Neural progenitor cell (in vitro differentiated cells): ENCODE measurements at places on chromosomes 1 and 21. TPM values are rescaled to one million over a fixed set of nuclear protein-coding genes. Genes with fewer than 3 reads are reported as not detected.

Gene DIPK1A
- total RNA-seq: 3.6 and 3.8 TPM in 2 replicates

Gene LCK
- 0.32 and 0.77 TPM in 2 replicates for total RNA-seq

Gene FLG2
- total RNA-seq: not detected in 2 replicates

- no peak for DNase-seq
These were observed 95.9 kb upstream of the DPH5 start for GRCh38 chr1:101121504-101121903.

GRCh38 chr1:14350197-14350596 lies 248.3 kb upstream of the KAZN start:
- DNase-seq: no peak

GRCh38 chr1:67626090-67626860 lies 58.7 kb upstream of the GADD45A start:
- no peak for DNase-seq

DNA sequence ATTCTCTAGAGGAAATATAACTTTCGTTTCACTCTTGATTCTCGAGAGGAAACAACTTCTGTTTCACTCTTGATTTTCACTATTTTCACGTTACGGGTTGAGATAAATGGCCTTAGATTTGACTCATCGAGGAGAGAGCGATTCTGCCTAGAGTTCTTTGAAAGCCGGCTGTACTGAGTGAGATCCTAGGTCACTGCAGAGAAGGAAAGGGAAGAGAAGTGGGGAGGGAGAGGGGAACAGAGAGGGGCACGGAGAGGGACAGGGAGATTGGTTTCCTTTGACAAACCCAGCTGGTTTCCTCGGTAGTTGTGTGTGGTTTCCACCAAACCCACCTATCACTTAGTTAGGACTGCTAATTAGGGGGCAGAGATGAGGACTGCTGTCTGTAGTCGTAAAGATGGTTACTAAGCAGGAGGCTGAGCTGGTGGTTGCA lies 21.6 kb upstream of the GPR137B start:
- DNase-seq: no peak

- DNase-seq: no peak
These were observed 1.5 kb downstream of the LSS start for GRCh38 chr21:46226920-46227599.

DNA sequence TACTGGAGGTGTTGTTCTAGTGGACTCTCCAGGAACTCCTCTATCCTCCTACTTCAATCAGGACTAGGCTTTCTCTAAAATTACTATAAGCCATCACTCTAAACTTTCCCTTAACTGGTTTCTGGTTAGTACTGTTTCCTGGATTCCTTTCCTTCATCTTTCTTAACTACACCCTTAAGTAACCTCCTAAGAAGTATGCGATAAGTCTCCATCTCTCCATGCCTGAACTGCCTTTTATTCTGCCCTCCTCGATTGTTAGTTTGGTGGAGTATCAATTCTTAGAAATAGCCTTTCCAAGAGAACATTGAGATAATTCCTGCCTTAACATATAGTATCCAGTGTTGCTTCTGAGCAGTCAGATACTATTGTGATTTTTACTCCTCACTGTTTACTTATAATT lies 162.9 kb upstream of the PDE4B start:
- DNase-seq: no peak

Gene C1orf35
- total RNA-seq: 11.8 and 19.7 TPM in 2 replicates

DNA sequence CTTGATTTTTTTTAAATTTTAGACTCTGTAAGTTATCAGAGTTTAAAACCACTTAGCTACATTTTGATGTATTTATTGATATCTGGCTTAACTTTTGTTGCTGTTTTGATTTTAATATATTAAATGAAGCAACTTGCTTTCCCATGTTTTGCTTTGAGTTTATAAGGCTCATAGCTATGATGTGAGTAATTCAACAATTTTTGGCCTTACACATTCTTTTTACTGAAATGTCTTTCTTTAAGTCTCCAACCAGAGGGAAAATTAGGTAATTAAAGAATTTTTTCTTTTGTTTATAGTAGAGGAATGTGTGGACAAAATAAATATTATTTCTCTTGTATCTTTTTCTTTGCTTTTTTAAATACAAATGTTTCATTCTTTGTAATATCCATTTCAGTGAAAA lies 258.3 kb upstream of the ADAMTS5 start:
- no peak for DNase-seq

GRCh38 chr1:216881695-216882094 lies 158.5 kb upstream of the ESRRG start:
- no peak for DNase-seq

- no peak for DNase-seq
These were observed 80.6 kb downstream of the CENPF start for GRCh38 chr1:214683621-214684020.

DNA sequence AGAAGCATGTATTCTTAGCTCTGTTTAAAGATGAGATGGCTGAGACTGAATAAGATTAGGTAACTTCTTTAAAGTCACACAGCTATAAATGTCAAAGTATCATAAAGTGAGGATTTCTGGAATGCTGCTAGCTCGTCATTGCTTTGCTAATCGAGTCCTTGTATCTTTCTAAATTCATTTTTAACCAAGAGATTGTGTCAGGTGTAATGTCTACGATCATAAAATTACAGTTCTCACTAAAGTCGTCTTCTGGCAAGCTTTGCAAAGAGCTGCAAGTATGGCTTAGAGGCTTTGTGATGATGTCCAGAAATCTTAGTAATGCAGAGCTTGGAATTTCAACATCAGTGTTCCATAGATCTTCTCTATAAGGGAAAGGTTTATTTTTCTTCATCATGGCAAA lies 569.8 kb downstream of the LMO4 start:
- DNase-seq: no peak

Gene PLPP3
- total RNA-seq: 28.5 and 32.8 TPM in 2 replicates

DNA sequence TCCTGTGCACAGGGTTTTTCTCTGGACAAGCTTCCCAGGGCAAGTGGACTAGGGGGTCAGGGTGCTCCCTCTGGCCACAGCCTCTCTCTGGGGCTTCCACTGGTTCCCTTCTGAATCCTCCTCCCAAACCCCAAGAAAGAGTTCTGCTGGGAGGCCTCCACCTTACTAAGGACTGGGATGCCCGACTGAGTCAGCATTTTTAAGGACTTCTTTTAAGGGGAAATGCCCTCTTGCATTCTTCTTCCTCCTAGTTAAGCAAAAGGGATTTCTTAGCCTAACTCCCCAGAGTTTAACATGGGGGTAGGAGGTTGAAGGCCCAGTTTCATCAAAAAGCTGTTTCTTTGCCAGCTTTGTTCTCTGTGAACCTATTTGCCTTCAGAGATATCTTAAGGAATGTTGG lies 99.7 kb upstream of the KRTAP19-8 start:
- DNase-seq: no peak

DNA sequence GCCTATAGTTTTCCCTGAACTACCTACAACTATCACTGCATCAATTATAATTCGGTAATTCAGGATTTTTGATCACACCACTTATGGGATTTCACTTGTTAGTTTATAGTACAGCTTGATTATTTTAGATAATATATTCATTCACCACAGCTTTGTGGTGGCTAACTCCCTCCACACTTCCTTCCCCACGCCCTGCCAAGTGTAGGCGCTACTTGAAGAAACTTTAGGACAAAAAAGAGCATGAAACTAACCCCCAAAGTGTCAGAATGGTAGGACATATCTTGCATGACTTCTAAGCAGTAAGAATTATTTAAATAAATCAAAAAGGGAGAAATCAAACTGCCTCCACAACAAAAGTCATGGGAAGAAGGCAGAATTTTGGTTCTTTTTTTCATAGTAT lies 70.1 kb downstream of the LHX9 start:
- DNase-seq: no peak

- DNase-seq: no peak
These were observed 81.1 kb downstream of the DSCAM start for GRCh38 chr21:40765811-40766210.

GRCh38 chr1:218850367-218850766 lies 323.3 kb upstream of the LYPLAL1 start:
- DNase-seq: no peak

- DNase-seq: no peak
These were observed 54.4 kb downstream of the KCNAB2 start for GRCh38 chr1:6099787-6100765.

Gene IGSF9
- total RNA-seq: 3.3 and 9.1 TPM in 2 replicates

GRCh38 chr1:246081138-246081702 lies 425.9 kb downstream of the SMYD3 start:
- DNase-seq: no peak

DNA sequence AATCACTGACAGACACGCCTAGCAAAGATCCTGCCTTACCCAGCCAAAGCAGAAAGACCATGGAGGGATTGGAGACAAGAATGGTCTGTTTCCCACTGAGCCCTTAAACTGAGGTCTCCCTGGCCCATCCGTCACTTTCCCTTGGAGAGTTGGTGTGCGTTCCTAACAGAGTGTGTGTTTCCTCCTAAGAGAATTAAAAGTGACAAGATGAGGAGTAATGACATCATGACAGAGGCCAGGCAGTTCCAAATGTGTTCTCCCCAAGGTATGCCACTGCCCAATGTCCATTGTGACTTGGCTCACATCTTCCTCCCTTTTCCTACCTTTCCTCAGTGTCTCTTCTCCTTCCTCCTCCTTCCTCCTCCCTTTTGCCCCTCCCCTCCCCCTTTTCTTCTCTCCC lies 295.7 kb downstream of the SIPA1L2 start:
- no peak for DNase-seq

GRCh38 chr1:41880261-41880660 lies 38.5 kb downstream of the HIVEP3 start:
- no peak for DNase-seq

- DNase-seq: no peak
These were observed 48.0 kb upstream of the COG2 start for GRCh38 chr1:230594214-230594773.

Gene KCNE2
- 0.19 TPM in 1 of 2 replicates, not detected in the other for total RNA-seq

Gene IFI44
- total RNA-seq: not detected in 2 replicates

Gene MX2
- 2.2 and 3.3 TPM in 2 replicates for total RNA-seq

Gene TGFB2
- total RNA-seq: 0.37 and 1.9 TPM in 2 replicates

GRCh38 chr1:230334447-230334837 lies 91.7 kb downstream of the PGBD5 start:
- DNase-seq: no peak

- no peak for DNase-seq
These were observed 542 bp downstream of the EIF2B3 start for GRCh38 chr1:44985747-44986359.

Gene HYI
- total RNA-seq: 10.3 and 26.8 TPM in 2 replicates

DNA sequence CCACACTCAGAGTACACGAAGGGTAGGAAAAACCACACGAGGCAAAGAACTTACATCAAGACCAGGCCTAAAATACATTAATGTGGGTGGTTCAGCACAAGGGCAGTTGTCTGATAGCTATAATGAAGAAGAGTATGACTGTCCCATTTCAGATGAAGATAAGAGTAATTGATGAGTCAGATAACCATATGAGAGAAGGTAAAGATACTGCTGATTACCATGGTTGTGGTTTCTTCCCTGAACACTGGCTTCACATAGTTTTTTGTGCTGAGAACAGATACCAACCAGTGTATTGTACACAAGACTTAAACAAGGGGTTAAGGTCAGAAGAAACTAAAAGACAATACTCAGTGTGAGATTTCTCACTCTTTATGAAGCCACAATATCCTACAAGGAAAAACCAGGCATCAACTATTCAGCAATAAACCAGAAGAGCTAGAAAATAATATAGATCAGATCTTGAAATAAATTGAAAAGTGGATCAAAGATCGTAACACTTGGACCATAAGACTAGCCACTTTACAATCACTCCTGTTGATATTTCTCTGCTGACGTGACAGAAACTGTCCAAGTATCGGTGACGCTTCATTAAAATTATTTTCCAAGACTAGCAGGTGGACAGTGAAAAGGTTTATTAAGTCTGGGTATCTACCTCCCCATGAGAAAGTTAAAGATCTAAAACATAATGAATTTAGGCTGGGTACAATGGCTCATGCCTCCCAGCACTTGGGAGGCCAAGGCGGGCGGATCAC lies 28.6 kb downstream of the PUM1 start:
- no peak for DNase-seq

GRCh38 chr1:223319905-223320580 lies 43.9 kb downstream of the SUSD4 start:
- peak; percentile 94 for DNase-seq

DNA sequence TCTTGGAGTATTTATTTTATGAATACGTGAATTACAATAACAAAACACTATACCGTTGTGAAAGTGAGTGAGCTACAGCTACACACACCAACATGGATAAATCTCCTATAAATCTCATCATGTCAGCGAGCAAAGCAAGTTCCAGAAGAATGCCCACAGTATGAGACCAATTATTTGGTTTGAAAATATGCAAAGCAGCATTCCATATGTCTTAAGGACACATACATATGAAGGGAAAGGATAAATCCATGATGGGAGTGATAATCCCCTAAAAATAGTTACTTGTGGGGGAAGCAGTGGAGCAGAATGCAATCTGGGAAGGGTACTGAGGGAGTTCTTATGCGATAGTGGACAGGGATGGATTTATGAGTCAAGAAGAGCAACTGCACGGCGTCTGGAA lies 261.3 kb downstream of the DISC1 start:
- DNase-seq: no peak

GRCh38 chr1:227946624-227947385 lies 927 bp downstream of the WNT9A start:
- DNase-seq: peak; percentile 93

DNA sequence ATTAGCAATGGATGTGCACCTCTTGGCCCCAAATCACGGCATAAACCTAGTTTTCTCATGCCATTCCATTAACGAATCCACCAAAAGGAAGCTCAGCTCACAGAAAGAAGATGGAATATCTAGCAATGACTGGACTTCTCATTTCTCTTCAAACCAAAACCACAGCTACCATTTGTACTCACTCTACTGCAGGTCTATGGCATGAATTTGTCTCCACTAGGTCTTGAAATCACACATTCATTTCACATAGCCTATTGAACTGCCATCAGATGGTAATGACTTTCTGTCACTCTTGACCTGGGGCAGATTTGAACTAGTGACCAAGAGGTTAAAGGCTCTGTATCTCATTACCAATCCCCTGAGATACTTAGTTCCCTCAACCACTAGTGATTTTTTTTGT lies 382.7 kb downstream of the DPYD start:
- DNase-seq: no peak

Gene GPR153
- 8.4 and 27.3 TPM in 2 replicates for total RNA-seq

- DNase-seq: no peak
These were observed 118.7 kb downstream of the ZNF281 start for GRCh38 chr1:200291106-200291505.

DNA sequence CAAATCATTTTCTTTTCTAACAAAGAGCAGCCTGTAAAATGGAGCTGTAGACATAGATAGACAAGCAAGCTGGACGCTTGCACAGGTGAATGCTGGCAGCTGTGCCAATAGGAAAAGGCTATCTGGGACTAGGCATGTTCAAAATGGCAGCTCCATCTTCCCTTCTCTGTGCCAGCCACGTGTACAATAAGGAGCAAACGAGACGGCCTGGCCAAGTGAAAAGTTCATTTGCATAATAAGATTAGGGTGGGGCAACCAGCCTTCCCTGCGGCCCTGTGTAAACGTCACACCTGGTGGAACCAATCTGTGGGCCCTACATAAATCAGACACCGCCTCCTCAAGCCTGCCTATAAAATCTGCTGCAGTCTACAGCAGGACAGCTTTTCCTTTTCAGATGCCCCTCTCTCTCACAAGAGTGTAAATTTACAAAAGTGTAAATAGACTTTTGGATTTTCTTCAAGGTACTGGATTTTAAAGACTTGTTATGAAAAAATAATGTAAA lies 16.6 kb upstream of the EDEM3 start:
- peak; percentile 23 for DNase-seq
